ENCODE measurements at places on chromosomes 5 and 9.

DNA sequence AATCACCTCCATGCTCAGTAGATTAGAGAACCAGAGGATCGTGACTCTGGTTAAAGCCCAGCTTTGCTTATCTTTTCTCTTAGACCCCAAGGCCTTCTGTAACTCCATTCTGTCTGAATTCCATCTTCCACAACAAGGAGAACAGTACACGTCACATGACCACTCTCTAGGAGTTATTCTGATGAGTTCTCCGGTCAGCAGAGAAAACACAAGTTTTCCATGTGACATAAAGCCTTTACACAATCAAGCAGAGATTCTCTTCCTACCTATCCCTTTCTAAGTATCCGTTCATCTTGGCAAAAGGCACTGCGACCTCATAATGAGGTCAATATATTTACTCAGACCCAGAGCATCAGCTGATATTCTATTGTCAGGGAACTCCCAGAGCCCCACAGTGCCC lies 112.3 kb downstream of the TRPM6 start:
- no peak for DNase-seq

- DNase-seq: no peak
These were observed 7.2 kb upstream of the MYORG start for GRCh38 chr9:34383904-34384303.

- DNase-seq: no peak
These were observed 44.0 kb downstream of the TRIO start for GRCh38 chr5:14187157-14187556.

DNA sequence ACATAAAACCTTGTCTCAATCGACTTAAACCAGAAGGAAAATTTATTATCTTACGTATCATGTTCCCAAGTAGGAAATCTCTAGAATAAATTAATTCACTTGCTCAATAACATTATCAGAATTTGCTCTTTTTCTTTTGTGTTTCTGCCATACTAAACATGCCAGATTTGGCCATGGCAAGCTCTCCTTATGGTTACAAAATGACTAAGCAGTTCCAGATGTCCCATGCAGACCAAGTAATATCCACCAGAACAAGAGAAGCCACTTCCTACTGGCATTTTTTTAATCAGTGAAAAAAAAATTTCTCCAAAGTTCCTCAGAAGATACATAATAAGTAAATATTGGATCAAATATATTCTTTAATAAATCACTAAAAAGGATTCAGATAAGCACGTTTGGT lies 25.2 kb upstream of the ADAMTS6 start:
- no peak for DNase-seq

DNA sequence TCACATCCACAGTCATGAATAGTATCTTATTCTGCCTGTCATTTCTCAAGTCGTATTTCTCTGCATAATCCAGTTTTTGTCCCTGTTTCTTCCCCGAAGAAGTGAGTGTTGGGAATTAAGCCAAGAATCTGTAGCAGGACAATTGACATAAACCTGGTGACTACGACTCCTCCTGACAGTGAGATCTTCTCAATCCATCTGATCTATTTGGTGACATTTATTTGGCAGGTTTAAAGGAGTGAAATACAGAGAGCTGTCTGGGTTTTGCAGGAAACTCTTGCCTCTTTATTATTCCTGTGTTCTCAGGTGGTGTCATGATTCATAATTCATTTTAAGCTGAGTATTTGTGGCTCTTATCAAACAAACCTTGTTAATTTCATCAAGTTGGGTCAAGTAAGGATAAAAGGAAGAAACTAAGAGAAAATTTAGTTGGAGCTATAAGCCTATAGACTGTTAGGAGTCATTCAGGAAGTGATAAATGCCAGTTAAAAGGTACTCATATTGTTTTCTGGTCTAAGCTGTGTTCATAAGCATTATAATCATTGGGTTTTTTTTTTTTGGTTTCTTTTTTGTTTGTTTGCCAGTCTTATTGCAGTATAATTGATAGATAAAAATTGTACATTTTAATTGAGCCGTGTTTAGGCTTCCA lies 95.9 kb upstream of the PCSK1 start:
- no peak for DNase-seq

DNA sequence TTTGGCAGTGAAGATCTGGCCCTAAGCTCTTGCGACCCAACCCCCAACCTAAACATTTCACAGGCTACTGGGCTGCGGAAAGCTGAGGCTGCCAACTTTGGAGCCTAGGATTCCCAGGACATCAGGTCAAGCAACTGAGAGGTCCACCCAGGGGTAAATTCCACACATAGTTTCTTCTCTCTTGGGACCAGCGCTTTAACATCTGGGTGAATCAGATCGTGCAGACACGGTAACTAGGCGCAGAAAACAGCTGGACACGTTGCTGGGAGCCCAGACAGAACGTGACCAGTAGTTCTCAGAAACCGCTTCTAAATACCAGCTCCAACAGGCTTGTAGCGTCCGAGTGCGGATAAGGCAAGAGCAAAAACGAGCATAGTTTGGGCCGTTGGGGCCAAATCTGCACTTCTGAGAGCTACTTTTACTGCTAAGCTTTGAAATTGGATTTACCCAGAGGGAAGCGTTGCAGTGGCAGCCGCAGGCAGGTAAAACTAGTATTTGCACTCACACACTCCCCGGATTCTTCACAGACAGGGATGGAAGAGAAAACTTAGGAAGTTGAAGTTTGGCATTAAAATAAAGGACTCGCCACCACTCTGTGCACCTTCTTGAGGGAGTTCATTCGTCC lies 11.8 kb downstream of the ITGA1 start:
- DNase-seq: no peak

GRCh38 chr9:108535526-108535925 lies 320.3 kb downstream of the ACTL7B start:
- no peak for DNase-seq

DNA sequence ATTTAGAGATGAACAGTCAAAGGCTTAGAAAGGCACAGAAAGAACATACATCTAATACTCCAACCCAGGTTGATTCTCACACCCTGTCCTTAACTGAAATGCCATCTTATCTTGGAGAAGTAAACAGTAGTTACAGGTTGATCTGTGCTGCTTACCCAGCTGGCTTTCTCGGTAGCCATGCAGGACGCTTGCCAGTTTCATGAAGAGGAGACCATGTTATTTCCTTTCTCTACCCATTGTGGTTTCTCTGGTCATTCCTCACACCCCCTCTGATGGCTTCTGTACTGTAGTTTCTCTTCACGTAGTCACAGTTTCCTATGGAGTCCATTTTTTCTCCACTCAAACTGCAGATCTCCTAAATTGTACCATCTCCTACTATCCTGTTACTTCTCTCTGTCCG lies 206.0 kb downstream of the SGCD start:
- no peak for DNase-seq

- no peak for DNase-seq
These were observed 15.5 kb upstream of the ERMP1 start for GRCh38 chr9:5848372-5848882.

DNA sequence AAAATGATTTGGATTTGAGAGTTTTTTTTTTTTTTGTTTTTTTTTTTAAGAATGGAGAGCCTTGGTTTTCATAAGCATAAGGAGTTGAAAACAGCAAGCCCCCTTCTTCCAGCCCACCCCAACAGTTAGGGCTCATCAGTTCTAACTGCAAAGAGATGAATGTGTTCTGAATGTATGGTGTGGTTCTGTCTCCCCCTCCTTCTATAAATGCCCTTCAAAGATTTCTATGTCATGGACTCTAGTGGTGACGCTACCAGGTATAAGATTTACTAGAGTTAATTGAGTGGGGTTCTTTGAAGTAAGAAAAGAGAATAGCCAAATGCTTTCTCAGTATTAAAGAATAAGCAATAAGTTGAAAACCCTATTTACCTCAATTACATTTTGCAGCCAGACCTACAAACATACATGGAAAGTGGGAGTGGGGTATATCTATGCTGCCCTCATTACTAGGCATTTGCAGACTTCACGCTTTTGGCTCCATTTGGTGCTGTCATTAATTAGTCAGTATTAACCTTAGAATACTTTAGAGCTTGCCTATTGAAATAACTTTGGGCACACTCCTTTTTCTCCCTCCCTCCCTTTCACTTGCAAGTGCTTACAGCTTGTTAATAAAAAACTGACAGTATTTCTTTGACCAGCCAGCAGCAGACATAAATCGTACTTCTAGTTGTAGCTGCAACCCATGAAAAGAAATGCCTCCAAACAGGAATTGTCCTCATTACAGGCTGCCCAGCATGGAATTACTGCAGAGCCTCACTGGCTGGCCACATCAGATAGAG lies 667.2 kb upstream of the ZNF608 start:
- no peak for DNase-seq

DNA sequence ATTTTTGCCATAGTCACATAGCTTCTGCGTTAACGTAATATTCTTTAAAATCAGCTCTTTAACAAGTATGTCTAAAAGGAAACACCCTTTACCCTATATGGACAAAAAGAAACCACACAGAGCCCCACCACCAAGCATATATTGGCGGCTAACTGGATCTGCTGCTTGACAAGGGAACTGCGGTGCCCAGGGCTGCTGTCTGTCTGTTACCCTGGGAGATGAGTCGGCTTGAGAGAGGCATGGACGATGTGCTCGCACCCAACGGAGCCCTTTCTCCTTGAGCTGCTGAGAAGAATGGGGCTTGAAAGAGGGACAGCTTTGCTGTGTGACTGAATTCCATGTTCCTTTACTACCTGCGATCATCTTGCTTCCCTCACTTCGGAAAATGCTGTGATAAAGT lies 158.6 kb upstream of the SHB start:
- DNase-seq: no peak

- no peak for DNase-seq
These were observed 4.7 kb downstream of the ATP6V0E1 start for GRCh38 chr5:172988276-172988675.
